Regular cardiac myocyte (primary cell): ENCODE measurements at places on chromosomes 12 and 14. TPM values are rescaled to one million over a fixed set of nuclear protein-coding genes. Genes with fewer than 3 reads are reported as not detected.

SYT10 gene
- total RNA-seq, result not detected in 2 replicates

SLC7A7 gene
- 18.2 and 21.4 TPM in 2 replicates for total RNA-seq

GLI1 gene
- total RNA-seq, result under 0.01 and 0.38 TPM in 2 replicates

TAS2R7 gene
- total RNA-seq, result under 0.01 TPM in 1 of 2 replicates, not detected in the other

TRHDE gene
- 0.38 and 1.7 TPM in 2 replicates for total RNA-seq
